HFFc6 (cell line): ENCODE measurements at places on chromosomes 2 and 18. TPM values are rescaled to one million over a fixed set of nuclear protein-coding genes. Genes with fewer than 3 reads are reported as not detected.

SH2D6 gene
- 0.31 TPM in 1 of 3 replicates, not detected in the others for total RNA-seq

DNA sequence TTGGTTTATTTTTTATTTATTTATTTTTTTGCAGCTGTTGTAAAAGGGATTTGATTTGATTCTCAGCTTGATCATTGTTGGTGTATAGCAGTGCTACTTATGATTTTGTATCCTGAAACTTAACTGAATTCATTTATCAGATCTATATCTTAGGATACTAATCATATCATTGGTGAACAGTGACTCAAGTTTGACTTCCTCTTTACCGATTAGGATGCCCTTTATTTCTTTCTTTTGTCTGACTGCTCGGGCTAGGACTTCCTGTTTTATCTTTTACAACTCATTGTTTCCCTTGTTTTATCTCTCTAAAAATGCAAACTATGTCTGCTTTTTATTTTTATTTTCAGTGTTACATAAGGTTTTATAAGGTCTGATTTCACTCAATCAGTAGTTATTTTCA lies 23.6 kb downstream of the SP100 start:
- no peak for DNase-seq

DNA sequence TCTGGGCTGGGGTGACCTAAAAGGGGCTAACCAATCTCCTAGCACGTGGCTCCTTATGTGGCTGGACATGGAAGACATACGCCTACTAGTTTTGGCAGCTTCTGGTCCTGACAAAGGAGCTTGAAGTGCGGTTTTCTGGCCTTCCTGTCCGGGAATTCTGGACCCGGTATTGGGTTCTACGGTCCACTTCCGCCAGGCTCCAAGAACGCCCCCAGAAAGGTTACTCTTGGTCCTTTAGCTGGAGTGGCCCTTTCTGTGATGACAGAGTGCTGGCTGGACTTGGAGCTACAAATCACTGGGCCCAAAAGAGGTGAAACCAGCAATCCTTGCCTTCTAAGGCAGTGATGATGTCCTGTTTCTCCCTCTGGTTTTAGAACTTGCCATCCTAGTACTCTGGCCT lies 164.2 kb upstream of the EPAS1 start:
- DNase-seq, result no peak

- peak; percentile 57 for DNase-seq
Measured at GRCh38 chr2:44171018-44171417, 2.3 kb downstream of the PPM1B start.

- no peak for DNase-seq
Measured at GRCh38 chr18:24238387-24238786, 99.5 kb downstream of the CABYR start.

GRCh38 chr2:38615237-38615636 lies 12.5 kb upstream of the HNRNPLL start:
- no peak for DNase-seq

RPRM gene
- not detected in 3 replicates for total RNA-seq

DNA sequence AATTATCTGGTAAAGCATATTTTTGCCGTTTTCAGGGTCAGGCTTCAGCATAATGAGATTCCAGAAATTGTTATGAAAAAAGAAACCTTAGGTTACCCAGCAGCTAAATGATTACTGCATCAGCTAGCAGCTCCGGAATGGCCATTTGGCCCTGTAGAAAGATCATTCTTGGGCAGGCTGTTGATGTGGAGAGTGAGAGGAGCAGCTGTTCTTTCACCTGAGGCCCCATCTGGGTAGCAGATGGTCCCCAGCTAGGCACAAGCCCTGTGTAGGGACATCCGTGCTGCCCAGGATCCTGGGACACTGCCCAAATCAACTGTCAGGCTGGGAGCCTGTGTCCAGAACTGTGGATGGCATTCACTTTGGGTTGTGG lies 61.8 kb downstream of the NEDD4L start:
- DNase-seq, result no peak

CSRNP3 gene
- 0.02 to 0.21 TPM in 2 of 3 replicates, not detected in the other for total RNA-seq

- no peak for DNase-seq
Measured at GRCh38 chr2:206438196-206438724, 5.1 kb upstream of the ADAM23 start.

MATN3 gene
- 0.81 to 1.5 TPM (median 1.1 TPM) in 3 replicates for total RNA-seq

GRCh38 chr2:29606104-29607037 lies 315.0 kb downstream of the ALK start:
- DNase-seq, result peak; percentile 92

MOGAT1 gene
- total RNA-seq, result not detected in 3 replicates

LOXL3 gene
- total RNA-seq, result 72.0 and 76.2 TPM in 2 replicates

DNA sequence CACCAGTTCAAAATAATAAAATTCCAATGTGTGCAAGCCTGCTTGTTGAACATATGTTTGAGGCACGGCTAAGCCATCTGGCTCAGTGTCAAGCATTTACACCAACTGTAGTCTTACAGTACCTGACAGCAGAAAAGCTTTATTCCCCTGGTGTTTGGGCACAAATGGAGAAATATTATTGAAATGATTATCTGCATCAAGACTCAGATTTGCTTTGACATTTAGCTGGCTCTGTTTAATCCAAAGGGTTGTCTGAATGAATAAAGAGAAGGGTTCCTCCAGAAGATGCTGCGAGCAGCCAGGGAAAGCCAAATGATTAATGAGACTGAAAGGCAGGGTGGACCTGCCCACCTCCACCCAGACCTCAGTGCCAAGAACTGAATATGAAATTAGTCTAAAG lies 393.2 kb upstream of the GALNT5 start:
- DNase-seq, result no peak

ALPP gene
- total RNA-seq, result not detected in 3 replicates

GPN1 gene
- 31.2 to 41.2 TPM (median 32.2 TPM) in 3 replicates for total RNA-seq

DNA sequence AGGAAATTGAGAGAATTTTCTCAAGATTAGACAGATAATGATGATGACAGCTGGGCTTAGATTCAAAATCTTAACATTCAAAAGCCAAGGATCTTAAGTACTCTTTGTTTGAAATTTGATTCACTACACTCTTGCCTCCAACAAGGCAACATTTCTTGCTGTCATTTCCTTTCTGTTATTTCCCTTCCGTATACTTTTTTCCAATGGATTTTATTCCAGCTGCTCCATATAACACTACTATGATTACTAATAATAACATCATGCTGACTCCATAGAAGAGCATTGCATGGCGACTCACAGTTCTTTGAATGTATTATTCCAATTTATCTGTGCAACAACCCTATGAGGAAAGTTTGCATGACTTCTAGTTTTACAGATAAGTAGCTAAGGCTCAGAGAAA lies 33.9 kb upstream of the CCDC102B start:
- peak; percentile 13 for DNase-seq

NLRC4 gene
- not detected in 3 replicates for total RNA-seq

DNA sequence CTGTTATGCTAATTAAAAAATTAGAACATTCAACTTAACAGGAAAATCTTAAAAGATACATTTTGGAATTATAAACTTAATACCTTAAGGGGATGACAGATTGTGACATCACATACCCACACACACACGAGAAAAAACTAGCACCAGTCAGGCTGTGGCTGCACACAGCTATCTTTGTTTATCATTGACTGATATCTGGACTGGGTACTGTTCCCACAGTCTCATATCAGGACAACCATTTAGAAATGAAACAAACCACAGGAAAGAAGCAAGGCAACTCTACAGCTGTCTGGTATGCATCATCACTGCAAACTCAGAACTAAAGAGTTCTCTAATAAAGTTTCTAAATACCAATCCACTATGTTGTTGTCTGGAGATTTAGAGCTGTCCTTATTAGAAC lies 210.9 kb upstream of the SMAD7 start:
- peak; percentile 64 for DNase-seq

DNA sequence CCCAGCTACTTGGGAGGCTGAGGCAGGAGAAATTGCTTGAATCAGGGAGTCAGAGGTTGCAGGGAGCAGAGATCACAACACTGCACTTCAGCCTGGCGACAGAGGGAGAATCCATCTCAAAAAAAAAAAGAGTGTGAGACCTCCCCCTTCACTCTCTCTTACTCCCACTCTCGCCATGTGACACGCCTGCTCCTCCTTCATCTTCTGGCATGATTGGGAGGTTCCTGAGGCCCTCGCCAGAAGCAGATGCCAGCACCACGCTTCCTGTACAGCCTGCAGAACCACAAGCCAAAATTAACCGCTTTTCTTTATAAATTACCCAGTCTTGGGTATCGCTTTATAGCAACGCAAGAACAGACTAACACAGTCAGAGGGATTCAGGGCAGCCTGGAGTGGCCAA lies 66.3 kb upstream of the CREB1 start:
- DNase-seq, result no peak

EDAR gene
- total RNA-seq, result not detected in 3 replicates

GRCh38 chr18:40235836-40236235 lies 1719.2 kb upstream of the PIK3C3 start:
- DNase-seq, result no peak

DNA sequence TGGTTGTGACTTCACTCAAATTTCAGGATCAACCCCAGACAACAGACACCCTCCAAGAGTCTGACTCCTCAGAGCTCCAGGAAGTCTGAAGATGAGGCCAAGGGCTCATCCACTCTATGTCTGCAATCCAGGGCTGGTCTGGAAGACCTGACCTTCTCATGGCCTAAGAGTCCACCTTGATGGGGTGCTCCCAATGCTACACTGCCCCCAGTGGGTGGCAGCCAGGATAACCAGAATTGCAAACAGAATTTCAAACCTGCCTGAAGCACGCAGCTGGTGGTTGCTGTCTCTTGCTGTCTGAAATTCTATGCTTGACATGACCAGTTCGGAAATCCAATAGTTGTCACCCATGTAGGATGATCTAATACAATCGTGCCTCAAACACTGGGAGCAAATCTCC lies 96.0 kb downstream of the UXS1 start:
- DNase-seq, result no peak

- DNase-seq, result no peak
Measured at GRCh38 chr2:208872591-208872990, 466.0 kb downstream of the PTH2R start.

- DNase-seq, result peak; percentile 89
Measured at GRCh38 chr2:7707723-7708122, 790.5 kb downstream of the RNF144A start.

DNA sequence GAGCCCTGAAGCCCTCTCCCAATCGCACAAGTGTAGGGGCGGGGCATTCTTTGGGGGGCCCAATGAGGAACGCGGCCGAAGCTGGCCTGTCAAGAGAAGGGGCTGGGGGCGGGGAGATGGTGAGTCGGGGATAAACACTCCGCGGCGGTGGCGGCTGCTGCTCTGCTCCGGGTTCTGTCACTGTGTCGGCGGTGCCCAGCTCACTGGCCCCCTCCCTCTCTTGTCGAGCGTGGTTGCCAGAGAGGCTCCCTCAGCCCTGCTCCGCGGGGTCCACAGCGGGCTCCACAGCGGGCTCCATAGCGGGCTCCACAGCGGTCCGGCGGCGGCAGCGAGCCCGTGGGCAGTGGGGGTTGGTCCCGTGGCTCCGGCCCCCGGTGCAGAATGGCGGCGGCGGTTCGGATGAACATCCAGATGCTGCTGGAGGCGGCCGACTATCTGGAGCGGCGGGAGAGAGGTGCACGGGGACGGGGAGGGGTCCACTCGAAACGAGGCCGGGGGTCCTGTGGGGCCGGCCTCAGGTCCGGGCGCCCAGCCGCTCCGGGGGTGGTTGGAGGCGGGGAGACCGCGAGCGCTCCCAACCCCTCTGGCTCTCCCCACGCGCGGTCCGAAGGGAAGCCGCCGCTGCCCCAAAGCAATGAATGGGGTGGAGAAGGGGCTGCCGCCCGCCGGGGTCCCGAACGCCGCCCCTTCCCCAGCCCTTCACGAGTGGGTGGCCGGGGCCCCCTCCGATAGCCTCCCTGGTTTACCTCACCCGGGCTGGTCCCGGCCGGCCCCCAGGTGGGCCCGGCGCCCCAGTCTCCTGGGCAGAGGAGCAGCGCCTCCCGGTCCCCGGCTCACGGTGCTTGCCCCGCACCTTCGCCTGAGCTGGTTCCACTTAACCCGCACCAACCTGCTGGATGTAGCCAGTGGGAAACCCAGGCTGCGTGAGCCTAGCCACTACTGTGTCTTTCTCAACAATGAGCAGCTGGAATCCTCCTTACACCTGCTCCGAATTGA lies at the start of gene MXD1:
Gene MXD1, plus strand, starts transcription at position 160 of the 996 bp plus-strand sequence. Its CDS starts 222 bp downstream, at position 382.
- DNase-seq, result peak; percentile 9

- peak; percentile 4 for DNase-seq
Measured at GRCh38 chr2:173545364-173545763, 190.7 kb downstream of the CDCA7 start.

CROCC2 gene
- not detected in 2 replicates for total RNA-seq

CIB4 gene
- not detected in 3 replicates for total RNA-seq

TCF23 gene
- not detected in 3 replicates for total RNA-seq

EFR3B gene
- 0.27 to 0.46 TPM (median 0.43 TPM) in 3 replicates for total RNA-seq

DNA sequence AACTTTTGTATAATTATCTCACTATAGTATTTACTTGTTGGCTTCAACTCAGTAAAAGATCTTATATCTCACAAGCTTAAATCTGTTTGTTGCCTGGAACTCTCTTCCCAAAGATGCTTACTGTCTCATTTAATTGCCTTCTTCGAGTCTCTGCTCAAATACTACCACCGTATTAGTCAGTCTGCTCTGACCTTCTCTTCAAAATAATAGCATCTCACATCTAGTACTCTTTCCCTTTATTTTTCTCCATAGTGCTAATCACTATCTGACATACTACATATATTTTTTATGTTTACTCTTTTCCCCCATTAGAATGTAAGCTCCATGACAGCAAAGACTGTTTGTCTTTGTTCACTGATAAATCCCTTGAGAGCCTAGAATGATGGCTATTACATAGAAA lies 10.6 kb upstream of the MPP4 start:
- DNase-seq, result no peak

FIGN gene
- total RNA-seq, result 2.3 to 4.3 TPM (median 3.4 TPM) in 3 replicates

GRCh38 chr2:147382322-147382948 lies 462.4 kb upstream of the ACVR2A start:
- no peak for DNase-seq

DNA sequence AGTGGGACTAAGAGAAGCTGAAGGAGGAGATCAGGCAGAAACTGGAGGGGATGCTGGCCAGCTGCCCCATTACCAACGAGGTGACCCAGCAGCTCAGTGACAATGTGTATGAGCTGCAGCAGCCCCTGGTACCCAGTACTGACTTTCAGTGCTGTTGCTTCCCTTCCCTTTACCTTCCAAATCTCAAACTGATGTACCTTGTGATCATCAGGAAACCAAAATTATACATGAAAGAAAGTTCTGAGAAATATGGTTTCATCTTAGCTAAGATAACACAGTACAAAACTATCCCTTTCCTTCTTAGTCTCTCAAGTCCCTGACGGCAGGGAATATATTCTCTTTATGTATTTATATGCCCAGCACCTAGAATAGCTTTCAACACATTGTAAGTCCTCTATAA lies 52.3 kb upstream of the CERS6 start:
- DNase-seq, result no peak

AKAIN1 gene
- not detected in 3 replicates for total RNA-seq

GRCh38 chr2:214902286-214902685 lies 92.8 kb upstream of the BARD1 start:
- DNase-seq, result no peak

DNA sequence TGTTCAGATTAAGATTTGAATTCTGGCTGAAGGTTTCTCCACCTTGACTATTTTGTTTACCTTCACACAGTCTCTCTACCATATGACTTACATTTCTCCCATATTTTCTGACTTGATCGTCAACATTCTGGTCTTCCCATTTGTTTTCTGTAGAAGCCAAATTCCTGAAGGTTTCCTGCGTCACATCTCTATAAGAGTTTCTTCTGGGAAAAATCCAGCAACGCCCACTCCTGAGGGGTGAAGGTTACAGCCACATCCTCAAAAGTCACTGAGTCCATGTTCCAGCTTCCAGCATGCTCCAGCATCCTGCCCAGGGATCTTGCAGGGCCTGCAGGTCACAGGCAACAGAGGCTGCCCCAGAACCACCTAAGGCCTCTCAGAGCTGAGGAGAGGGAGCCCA lies 47.5 kb downstream of the NBEAL1 start:
- DNase-seq, result no peak

- no peak for DNase-seq
Measured at GRCh38 chr2:20139407-20140172, 85.3 kb downstream of the SDC1 start.
